Urinary bladder (tissue), 4 donors: ENCODE measurements at places on chromosomes 12 and 14.

DNA sequence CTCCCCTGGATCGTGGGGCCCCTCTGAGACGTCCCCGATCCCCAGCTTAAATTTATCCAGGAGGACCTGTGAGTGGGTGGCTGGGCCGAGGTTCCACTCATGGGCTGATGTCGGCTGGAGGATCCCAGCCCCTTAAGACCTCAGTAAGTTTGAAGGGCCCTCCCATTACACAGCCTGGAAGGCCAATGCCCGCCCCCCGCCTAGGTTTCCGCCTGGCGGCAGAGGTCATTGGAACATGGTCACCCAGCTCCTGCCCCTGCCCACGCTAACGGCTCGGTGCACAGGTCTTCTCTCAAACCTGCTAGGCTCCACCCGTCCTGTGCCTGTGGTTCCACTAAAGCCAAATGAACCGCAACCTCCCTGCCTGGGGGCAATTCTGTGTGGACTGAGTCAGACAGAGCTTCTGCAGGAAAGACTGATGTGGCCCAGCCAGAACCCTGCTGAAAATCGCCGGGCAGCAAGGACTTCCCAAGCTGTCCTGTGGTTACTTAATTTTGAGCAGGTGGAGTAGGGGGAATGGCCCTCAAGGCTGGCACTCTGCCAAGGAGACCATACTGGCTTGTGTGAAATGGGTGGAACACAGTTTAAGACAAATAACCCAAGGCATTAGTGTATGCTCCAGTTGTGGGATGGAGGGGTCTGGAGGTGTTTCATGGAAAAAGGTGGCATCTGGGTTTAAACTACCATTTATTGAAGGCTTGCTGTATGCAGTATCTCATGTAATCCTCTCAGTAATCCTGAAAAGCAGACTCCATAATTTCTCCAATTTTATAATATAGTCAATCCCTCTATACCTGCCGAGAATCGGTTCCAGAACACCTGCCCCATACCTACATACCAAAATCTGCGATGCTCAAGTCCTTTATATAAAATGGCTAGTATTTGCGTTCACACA, 903 bp upstream of the NT5DC3 start:
- DNase-seq: no peak

DNA sequence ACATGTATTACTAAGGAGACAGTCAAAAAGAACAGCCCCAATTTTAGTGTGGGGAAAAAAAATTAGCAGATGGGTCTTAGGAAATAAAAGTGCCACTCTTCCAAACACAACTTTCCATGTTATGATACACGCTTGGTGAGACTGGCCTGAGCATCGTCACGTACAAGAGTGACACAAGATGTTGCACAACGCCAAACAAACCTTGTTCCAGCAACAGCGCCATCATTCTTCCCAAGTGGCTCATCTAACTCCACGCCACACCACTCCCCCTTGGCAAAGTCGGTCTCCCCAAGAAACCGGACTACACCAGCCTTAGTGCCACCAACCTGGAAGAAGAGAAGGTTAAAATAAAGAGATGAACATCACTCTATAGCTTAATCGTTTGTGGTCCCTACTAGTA, 58.7 kb downstream of the CLIP1 start:
- DNase-seq: no peak

GRCh38 chr14:35861204-35861868, 35.2 kb downstream of the BRMS1L start:
- DNase-seq: no peak

DNA sequence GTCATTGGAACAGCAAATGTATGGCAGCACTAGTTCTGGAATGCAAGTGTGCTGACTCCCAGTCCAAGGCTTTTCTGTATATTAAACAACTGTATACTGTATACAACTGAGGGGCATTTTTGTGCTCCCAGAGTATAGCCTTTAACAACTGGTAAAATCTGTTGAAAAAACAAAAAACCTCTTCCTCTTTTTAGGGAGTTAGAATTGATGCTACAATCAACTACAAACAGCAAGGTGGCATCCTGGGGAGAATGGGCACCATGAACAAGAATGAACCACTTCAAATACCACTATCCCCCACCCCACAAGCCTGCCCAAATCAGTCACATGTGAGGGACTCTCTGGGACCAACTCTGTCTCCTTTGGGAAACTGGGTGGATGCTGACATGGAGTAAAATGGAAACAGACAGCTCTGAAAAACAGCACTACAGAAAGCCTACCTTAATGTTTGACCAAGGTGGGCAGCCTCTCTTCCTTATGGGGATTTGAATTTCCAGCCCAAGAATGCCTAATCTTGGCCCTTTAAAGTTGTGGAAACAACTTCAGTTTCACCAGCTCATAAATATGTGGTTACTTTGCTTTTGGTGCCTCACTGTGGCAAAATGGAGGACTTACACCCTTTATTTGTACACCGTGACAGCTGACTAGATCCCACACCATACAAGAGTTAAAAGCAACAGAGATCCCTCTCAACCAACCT, 7.5 kb downstream of the VTI1B start:
- DNase-seq: no peak

DNA sequence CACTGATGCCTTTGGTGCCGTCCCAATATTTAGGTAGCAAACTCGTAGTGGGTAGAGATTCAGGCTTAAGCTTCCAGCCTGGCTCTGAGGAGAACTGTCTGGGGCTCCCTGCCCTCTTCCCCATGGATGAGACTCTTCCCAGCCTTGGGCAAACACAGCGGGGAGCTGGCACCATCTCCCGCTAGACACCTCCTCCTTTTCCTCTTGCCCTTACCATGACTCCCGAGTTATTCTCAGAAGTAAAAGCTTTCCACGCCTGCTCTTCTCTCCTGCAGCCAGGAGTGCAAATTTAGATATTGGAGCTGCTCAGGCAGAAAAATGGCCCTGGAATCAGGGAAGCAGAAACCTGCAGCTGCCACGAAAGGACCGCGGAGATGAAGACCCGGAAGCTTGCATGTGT, 45.6 kb upstream of the RBM19 start:
- no peak for DNase-seq

GRCh38 chr14:57491640-57492039, 2.0 kb downstream of the CCDC198 start:
- no peak for DNase-seq

DNA sequence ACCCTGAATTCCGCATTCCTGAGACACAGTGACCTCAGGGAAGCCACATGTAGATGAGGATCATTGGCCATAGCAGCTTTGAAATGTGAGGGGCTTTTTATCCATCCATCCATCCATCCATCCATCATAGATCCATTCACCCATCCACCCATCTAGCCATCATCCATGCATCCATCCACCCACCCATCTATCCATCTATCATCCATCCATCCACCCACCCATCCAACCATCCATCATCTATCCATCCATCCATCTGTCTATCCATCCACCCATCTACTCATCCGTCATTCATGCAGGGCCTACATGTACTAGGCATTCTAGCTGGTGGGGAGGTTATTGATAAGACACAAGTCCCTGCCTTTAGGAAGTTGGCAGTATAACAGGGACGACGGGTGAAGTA, 27.9 kb upstream of the CEBPE start:
- no peak for DNase-seq

- no peak for DNase-seq
Observed at GRCh38 chr14:71592361-71592760, 339.9 kb upstream of the RGS6 start.

DNA sequence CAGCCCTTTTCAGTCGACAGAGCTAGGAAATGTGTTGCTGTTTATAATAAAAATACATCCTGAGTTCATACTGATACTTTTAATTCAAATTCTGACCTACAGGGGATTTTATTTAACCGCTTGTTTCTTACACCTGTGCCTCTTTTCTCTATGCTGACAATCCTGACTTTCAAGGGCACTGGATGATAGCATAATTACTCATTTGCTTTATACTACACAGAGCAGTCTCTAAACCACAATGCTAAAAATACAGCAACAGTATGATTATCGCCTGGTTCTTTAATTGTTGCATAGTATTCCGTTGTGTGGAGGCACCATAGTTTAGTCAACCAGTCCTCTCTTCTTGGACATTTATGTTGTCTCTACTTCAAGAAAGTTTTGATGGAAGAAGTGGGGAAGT, 372.9 kb downstream of the DPF3 start:
- DNase-seq: no peak

DNA sequence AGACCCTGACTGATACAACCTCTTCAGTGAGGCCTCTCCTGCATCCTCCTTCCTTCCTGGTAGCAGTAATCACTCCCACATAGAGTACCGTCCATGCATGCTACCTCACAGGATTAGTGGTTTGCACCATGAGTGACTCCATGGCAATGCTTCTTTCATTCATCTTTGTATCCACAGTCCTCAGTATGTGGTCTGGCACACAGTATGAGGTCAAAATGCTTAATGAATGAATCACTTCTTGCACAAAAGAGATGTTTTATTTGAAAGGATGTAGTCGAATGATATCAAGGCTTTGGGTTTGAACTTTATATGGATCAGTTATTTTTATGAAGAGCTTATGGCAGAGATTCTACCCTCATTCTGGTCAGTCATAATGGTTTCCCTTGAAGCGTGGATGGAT, 42.2 kb downstream of the KCNA5 start:
- DNase-seq: no peak

- no peak for DNase-seq
Observed at GRCh38 chr12:52895726-52896189, 9.1 kb downstream of the KRT8 start.
